M059J (cell line): ENCODE measurements at places on chromosomes 16 and 17. TPM values are rescaled to one million over a fixed set of nuclear protein-coding genes. Genes with fewer than 3 reads are reported as not detected.

DNA sequence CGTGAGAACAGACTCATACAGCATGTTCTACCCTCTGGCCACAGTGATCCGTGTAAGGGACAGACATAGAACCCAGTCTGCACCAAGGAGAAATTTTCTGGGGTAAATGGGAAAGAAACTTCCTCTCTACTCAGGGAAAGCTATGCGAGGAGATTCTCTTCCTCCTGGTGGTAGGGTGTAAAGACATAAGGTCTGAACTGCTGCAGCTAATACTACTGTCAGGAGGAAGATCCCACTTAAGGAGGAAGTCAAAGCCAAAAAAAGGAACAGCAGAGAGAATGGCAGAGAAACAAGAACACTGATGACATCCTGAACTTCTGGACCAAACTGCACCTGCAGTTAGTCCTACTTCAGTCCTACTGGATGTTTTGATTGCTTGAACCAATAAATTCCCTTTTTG is 7.1 kb upstream of the TM4SF5 start:
- DNase-seq, result no peak

The ATP2A3 gene
- 0.10 TPM in 1 of 2 replicates, not detected in the other for total RNA-seq

The RHBDL1 gene
- 0.15 TPM in 1 of 2 replicates, not detected in the other for total RNA-seq

DNA sequence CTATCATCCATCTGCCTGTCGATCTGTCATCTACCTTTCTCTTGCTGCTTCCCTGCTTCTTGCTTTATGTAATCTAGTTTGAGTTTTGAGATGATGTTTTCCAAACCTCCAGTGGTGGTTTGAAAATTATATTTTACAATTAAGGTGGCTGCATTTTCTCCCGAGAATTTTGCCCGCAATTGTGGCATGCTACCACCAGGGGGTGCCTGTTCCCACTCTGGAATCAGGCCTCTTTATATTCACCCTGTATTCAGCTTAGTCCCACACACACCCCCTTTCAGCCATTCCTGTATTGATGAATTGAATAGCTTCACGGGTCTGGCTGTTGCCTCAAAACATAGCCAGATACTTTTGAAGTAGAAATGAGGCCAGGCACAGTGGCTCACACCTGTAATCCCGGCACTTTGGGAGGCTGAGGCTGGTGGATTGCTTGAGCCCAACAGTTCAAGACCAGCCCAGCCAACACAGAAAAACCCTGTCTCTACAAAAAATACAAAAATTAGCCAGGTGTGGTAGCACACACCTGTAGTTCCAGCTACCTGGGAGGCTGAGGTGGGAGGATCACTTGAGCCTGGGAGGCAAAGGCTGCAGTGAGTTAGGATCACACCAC is 3.2 kb downstream of the PRSS22 start:
- DNase-seq, result no peak

The CES5A gene
- not detected in 2 replicates for total RNA-seq

The KRTAP4-1 gene
- total RNA-seq, result not detected in 2 replicates

- no peak for DNase-seq
Measured at GRCh38 chr17:83148317-83149028, 69.1 kb downstream of the METRNL start.

The SP6 gene
- 0.79 and 1.5 TPM in 2 replicates for total RNA-seq

GRCh38 chr17:49488612-49489011 is 6.5 kb upstream of the NGFR start:
- no peak for DNase-seq

The TUBB3 gene
- total RNA-seq, result 172 and 272 TPM in 2 replicates

DNA sequence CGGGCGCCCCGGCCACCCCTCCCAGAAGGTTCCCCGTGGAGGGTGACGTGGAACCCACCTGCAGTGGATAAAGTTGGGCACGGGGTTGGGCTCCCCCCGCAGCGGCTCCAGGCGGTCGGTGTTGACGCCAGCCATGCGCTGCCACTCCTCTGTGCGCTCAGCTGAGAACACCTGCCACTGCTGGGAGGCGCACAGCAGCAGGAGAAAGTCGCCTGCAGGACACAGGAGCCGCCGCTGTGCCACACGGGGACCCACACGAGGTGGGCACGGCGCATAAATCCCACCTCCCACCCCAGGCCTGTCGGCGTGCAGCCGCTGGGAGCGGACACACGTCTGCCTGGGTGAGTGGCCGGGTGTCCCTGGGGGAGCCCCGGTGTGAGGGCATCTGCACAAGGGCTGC is 20.7 kb downstream of the CTU2 start:
- DNase-seq, result no peak

DNA sequence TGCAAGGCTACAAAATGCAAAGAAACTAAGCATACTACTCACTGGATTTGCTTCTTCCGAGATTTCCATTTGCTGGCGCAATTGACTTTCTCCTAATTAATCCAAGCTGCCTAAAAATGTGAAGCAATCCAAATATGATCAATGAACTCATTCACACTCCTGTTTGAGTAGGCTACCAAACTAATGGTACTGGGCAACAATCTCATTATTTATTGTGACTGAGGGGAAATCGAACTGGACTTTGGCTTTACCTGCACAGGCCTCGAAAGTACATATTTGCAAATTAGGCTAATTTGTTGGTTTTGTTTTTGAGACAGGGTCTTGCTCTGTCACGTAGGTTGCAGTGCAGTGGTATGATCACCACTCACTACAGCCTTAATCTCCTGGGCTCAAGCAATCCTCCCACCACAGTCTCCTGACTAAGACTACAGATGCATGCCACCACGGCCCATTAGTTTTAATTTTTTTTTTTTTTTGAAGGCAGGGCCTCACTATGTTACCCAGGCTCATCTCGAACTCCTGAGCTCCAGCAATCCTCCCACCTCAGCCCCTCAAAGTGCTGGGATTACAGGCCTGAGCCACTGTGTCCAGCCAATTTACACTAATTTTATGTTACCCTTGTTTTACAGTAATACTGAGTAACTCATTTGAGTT is 2.6 kb downstream of the ERI2 start:
- DNase-seq, result no peak

DNA sequence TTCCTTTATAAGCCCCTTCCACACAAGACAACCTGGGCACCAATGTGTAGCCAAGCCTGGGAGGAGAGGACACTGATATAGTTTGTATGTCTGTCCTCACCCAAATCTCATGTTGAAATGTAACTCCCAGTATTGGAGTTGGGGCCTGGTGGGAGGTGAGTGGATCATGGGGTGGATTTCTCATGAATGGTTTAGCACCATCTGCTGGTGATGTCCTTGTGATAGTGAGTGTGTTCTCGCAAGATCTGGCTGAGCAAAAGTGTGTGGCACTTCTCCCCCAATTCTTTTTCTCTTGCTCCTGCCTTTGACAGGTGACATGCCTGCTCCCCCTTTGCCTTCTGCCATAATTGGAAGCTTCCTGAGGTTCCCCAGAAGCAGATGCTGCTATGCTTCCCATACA is 135.8 kb downstream of the USP31 start:
- peak; percentile 6 for DNase-seq

- peak; percentile 56 for DNase-seq
Measured at GRCh38 chr16:69727916-69728270, 1.5 kb upstream of the NQO1 start.

DNA sequence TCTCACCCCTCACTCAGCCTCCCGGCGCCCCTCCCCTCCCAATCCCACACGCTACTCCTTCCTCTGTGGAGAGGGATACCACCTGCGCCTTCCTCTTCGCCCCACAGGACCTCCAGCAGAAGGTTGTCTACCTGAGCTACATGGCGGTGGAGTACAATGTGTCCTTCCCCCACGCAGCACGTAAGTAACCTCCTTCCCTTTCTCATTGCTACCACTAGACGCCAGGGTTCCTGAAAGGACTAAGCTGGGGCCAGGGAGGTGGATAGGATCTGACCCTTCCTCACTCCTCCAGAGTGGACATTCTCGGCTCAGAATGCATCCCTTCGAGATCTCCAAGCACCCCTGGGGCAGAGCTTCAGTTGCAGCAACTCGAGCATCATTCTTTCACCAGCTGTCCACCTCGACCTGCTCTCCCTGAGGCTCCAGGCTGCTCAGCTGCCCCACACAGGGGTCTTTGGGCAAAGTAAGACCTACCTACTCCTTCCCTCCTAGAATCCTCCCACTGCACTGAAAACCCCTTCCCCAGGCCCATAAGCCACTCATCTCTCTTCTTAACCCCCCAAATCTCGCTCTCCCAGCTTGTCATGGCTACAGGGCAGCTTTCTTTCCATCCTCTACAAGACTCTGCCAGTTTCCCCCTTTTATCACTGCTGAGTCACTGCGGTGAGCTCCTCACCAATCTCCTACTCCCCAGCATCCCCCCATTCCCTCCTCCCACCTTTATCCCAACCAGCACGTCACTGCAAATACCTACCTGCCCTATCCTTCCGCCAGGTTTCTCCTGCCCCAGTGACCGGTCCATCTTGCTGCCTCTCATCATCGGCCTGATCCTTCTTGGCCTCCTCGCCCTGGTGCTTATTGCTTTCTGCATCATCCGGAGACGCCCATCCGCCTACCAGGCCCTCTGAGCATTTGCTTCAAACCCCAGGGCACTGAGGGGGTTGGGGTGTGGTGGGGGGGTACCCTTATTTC is 1.5 kb downstream of the CD68 start:
- DNase-seq, result no peak

- DNase-seq, result no peak
Measured at GRCh38 chr17:4155980-4156620, 13.1 kb downstream of the CYB5D2 start.

The TBC1D3 gene
- total RNA-seq, result not detected in 2 replicates

GRCh38 chr16:12393239-12393638 is 410.4 kb downstream of the CPPED1 start:
- DNase-seq, result no peak
